ENCODE measurements at places on chromosomes 5 and 9. TPM values are rescaled to one million over a fixed set of nuclear protein-coding genes. Genes with fewer than 3 reads are reported as not detected.

DNA sequence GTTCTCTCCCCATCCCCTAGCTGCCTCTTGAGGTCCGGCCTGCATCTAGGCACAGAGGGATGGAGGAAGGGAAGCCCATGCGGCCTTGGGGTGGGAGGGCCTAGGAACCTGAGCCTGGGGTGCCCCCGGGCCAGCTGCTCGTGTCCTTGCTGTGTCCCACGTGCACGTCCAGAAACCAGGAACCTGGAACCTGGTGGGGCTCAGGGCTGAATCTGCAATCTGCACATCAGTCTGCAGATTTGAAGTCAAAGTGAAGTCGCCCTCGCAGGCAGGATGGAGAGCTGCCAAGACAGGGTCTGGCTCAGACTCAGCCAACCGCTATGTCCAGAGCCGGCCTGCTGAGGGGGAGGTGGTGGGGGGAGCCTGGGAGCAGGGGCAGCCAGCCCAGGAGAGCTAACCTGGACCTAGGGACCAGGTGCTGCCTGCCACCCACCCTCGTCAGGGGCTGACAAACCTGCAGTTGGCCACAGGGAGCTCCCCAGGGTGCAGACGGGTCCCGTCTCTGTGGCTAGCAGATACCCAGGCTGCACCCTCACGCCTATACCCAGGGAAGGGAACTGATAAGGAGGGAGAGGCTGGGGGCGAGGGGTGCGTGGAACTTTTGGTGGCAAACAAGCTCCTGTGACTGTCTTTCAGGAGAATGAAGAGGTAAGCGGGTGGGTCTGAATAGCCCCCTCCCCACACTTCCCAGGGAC lies 103.5 kb upstream of the SIMC1 start:
- no peak for DNase-seq

GRCh38 chr5:1061916-1062315 lies 49.9 kb downstream of the SLC12A7 start:
- no peak for DNase-seq

DNA sequence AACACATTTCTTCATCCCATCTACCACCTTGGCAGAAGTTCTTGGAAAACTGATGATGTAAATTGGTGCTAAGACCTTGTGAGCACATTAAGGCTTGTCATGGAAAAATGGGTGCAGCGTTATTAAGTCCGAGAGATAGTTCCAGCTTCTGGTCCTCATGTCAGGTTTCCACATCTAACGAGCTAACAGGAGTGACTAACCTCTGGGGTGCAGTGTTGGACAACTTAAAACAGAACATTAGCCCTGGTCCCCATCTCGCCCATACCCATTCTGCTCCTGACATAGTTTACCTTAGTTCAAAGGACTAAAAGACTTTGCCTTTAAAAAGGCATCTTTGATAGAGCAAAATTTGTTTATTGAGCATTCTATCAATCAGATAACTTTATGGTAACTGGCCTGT lies 128.0 kb downstream of the SLC1A3 start:
- peak; percentile 29 for DNase-seq

GRCh38 chr5:10789726-10790125 lies 28.7 kb upstream of the DAP start:
- no peak for DNase-seq

GRCh38 chr9:28883234-28883633 lies 1310.0 kb upstream of the C9orf72 start:
- no peak for DNase-seq

- DNase-seq: no peak
Observed at GRCh38 chr9:100150214-100150613, 51.2 kb downstream of the INVS start.

GRCh38 chr5:93789173-93790067 lies 48.0 kb upstream of the POU5F2 start:
- peak; percentile 32 for DNase-seq

GRCh38 chr5:9686216-9686615 lies 56.1 kb upstream of the TAS2R1 start:
- DNase-seq: no peak

- no peak for DNase-seq
Observed at GRCh38 chr9:30673132-30673531, 1711.3 kb upstream of the ACO1 start.

DNA sequence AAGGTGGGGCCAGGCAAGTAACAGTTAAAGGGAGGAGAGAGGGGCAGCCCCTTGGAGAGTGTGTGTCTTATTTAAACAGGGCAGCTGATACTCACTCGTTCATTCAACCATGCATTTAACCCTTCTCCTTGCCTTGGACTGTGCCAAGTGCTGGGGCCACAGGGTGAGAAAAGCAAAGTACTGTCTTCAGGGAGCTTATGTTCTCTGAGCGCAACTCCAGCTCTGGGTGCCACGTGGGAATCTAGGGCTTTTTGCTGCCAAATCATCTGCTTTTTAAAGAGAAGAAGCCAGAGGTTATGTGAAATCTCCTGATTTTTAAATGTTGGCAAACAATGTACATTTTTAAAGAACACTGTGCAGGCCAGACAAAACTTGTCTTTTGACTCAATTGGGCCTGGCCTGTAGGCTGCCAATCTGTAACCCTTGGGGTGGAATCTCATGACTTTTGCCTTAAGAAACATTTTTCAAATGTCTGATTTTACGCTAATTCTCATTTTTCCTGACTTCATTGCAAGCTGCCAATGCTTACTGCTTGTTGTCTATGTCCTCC lies 157.8 kb downstream of the NTRK2 start:
- DNase-seq: no peak

- no peak for DNase-seq
Observed at GRCh38 chr5:126460459-126460858, 37.2 kb downstream of the GRAMD2B start.

DNA sequence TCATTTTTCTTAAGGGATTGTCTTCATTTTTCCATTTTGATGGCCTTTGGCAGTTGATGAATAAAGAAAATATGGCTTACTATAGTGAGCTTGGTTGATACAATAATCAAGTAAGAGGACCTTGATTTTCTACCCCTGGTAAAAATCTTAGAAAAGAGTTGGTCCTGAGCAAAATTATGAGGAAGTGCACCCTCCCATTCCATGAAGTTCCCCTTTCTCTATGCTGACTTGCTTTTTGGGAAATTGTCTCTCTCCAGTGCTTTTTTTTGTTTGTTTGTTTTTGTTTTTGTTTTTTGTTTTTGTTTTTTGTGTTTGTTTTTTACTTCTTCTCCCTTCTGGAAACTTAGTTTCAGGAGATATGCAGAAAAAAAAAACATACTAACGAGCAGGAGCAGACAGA lies 449.2 kb upstream of the ACTBL2 start:
- DNase-seq: no peak

DNA sequence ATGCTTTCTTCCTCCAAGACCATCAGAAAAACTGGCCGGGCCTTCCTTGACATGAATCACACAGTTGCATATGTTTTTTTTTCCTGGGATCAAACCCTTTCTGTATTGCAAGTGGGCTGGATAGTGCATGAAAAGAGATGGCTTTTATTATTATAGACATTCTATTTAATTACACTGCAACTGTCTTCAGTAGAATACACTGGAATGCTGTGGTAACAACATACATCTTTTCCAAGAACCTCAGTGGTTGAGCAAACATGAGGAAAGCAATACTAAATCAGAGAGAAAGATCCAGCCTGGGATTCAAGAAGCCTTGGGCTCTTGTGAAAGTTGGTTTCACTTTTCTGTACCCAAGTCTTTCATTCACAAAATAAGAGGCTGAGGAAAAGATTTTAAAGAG lies 193.0 kb downstream of the DMAC1 start:
- DNase-seq: no peak

DNA sequence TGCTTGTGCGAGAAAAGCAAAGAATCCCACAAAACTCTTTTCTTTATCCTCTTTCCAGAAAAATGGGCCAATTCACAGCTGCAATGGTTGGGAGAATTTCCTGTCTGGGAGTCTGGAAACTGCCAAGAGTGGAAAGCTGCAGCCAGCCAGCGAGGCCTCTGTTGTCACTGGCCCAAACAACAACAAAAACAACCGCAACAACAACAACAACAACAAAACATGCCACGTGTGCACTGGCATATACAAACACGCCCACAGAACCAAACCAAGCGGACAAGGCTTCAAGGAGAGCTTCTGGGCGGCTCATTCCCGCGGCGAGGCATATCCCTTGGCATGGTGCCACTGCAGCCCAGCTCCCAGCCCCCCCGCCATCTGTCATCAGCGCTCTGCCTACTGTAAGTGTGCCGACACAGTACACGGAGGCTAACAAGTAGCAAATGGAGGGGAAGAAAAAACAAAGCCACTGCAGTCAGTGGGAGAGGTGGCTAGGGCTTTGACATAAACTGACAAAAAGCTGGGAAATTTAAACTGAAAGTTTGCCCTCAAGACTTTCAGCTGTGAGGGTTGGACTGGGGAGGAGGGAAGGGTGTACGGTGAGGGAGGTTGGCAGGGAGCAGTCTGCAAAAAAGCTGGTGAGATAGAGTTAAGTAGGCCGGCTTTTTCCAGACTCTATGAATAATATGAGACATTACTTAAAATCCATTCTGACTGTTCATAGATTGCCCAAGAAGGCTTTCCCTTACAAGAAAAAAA lies 165.0 kb upstream of the ZNF462 start:
- peak; percentile 84 for DNase-seq

DNA sequence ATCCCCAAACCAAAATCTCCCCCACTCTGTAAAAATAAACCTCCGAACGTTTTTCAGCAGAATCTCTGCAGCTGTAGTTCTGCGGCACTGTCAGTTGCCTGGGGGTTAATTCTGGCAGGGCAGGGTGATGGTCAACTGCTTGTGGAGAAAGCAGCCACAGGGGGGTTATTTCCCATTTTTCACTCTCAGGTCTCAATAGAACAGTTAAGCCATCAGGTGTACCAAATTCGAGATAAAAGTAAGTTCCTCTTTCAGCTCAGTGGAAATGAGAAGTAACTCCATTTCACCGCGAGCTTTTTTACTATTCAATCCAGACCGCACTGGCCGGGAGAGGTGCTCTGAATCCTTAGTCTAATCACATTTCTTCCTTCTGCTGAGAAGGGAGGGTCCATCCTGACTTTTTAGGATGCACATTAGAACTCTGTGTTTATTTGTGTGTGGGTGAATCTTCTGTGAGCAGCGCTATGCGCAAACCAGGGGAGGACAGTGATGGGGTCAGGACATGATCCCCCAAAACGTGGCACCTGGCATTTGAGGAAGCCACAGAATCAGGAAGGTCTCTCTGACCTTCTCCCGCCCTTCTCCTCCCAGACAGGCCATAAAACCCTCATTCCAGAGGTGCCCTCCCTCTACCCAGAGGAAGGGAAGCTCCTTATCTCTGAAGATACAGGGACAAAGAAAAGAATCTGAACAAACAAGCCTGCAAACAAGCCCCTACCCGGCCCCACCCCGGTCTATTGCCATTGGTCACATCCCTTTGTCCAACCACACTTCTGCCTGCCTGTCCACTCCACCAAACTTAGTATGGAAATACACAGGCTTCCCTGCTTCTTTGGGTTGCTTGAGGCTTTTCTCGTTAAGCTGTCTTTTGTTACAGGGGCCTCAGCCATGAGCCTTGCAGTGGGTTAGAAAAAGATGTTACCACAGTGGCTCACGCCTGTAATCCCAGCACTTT lies 229.0 kb downstream of the ROR2 start:
- no peak for DNase-seq

DNA sequence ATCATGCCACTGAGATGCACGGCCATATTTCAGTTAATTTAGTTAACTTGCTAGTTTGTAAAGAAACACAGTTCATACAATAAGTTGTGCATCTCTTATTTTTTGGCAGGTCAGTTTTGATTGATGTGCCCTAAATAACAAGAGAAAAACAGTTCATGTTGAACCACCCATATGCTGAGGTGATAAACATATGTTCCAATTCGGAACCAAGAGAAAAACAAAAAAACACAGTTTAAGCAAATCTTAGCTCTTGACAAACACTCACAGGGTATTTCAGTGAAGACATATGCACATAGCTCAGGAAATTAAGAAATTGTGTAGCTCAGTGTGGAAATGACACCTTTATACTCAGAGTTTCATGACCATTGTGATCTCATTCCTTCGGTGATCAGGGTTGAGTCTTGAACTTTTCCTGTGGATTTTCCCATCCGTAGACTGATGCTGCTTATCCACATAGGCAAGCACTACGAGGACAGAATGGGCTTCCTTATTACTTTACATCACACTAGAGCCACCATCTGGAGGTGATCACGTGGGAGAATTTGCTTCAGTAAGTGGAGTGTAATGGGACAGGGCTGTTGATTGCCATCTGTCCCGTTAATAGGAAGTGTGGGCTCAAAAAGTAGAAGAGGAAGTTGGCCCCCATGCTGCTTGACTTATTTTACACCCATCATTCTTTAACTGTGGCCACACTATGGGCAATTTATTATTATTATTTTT lies 773.0 kb downstream of the MTRR start:
- DNase-seq: no peak

DNA sequence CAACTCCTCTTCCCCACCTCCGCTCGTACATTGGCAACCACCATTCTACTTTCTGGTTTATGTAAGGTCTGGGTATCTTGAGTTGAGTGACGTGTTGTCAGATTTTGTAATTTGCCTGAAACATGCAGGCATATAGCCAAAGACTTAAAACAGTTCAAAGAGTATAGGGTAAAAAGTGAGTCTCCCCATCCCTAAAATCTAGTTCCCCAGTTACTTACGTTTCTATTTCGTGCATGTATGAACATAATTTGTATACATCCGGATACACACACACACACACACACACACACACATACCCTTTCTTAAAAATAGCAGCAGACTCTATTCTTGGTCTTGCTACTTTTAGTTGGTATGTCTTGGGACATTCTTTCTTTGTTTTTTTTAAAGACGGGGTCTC lies 915 bp downstream of the HSDL2 start:
- peak; percentile 25 for DNase-seq

DNA sequence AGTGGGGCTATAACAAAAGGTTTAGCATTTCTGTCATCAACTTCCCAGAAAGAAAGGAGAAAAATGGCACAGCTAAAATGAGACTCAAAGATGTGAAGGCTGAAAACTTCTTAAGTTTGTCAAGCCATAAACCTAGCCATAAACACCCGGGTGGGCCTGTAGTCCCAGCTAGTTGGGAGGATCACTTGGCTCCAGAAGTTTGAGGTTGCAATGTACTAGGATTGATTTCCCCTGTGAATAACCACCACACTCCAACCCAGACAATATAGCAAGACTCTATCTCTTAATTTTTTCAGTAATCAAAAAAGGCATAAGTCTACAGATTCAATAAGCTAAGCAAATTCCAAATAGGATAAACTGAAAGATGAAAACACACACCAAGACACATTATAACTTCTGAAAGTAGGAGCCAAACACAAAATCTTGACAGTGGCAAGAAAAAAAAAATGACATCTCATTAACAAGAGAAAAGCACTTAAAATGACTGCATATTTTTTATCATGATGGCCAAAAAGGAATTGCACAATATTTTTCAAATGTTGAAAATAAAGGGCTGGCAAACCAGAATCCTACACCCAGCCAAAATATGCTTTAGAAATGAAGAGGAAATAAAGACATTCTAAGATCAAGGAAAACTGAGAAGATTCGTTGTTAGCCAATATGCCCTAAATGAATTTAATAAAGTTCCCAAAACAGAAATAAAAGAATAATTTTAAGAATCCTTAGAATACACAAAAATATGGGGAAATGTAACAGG lies 308.4 kb downstream of the BRINP1 start:
- no peak for DNase-seq

GRCh38 chr9:123453831-123454321 lies 97.9 kb downstream of the CRB2 start:
- no peak for DNase-seq

Gene C5orf47
- total RNA-seq: not detected

Gene SOHLH1
- not detected for total RNA-seq

Gene ACER2
- 0.06 TPM for total RNA-seq

Gene NOL8
- 31.9 TPM for total RNA-seq

Gene IL9
- total RNA-seq: not detected

Gene DND1
- total RNA-seq: 0.69 TPM

Gene NFIL3
- total RNA-seq: 10.4 TPM

Gene ANKDD1B
- 0.12 TPM for total RNA-seq

Gene SPATA31A1
- total RNA-seq: 0.03 TPM

Gene ADAMTS12
- 3.5 TPM for total RNA-seq

Gene MSX2
- 11.1 TPM for total RNA-seq

Gene ODF2
- 103 TPM for total RNA-seq

All from Daoy (cell line).